ENCODE measurements at places on chromosomes 3 and 15.

GRCh38 chr3:12706504-12707253 lies 42.8 kb upstream of the RAF1 start:
- no peaks in the 10 kb centered on the region for H3K4me1 ChIP-seq
- no peak overlapping the region for H3K27ac ChIP-seq
- DNase-seq = peak; percentile 89
- peaks cover 8% of the 10 kb centered on the region for H3K27me3 ChIP-seq
- no peaks in the 10 kb centered on the region for H3K36me3 ChIP-seq

- H3K4me1 ChIP-seq = no peaks in the 10 kb centered on the region
- H3K36me3 ChIP-seq = no peaks in the 10 kb centered on the region
- peak; percentile 71 for DNase-seq
- no peak overlapping the region for H3K27ac ChIP-seq
- no peak overlapping the region for H3K4me3 ChIP-seq
Measured at GRCh38 chr15:57340682-57341259, 35.5 kb upstream of the CGNL1 start.

GRCh38 chr15:48657950-48658591 lies 12.6 kb upstream of the FBN1 start:
- no peaks in the 10 kb centered on the region for H3K36me3 ChIP-seq
- peaks cover 8% of the 10 kb centered on the region for H3K27me3 ChIP-seq
- H3K27ac ChIP-seq = no peak overlapping the region
- H3K4me3 ChIP-seq = no peak overlapping the region
- DNase-seq = no peak

DNA sequence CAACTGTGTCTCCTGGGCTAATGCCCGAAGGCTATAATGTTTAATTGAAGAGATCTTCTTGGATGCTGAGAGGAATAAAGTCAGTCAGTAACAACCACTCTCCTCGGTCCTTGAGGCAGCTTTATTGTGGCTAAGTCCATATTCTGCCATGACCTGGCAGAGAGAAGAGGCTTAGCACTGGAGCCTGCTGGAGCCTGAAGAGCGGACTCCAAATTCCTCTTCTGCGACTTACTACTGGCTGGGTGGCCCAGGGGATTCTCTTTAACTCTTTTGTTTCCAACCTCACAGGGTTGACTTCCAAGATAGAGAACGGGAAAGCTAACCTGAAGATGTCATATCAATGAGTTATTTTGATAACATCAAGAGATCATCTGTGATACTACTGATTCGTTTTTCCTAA lies 71.1 kb downstream of the MYO1E start:
- peaks cover 59% of the 10 kb centered on the region for H3K4me1 ChIP-seq
- H3K27ac ChIP-seq = peak overlapping the region; percentile 11
- H3K36me3 ChIP-seq = peaks cover 4% of the 10 kb centered on the region
- no peaks in the 10 kb centered on the region for H3K27me3 ChIP-seq
- peak overlapping the region; percentile 47 for H3K4me3 ChIP-seq

DNA sequence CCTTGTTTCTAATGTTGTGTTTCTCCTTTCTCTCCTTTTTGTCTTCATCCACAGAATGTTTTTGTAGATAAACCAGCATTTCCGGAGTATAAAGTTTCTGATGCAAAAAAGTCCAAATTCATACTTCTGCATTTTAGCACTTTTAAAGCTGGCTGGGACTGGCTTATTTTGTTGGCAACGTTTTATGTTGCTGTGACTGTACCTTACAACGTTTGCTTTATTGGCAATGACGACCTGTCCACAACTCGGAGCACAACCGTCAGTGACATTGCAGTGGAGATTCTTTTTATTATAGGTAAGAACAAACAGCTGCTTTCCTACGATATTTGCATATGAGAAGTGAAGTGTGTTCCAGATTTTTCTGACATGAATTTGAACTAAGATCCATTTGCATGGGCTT lies 199.4 kb downstream of the KCNH8 start:
- peaks cover 9% of the 10 kb centered on the region for H3K27me3 ChIP-seq
- no peak overlapping the region for H3K4me3 ChIP-seq
- H3K27ac ChIP-seq = no peak overlapping the region
- peaks cover 2% of the 10 kb centered on the region for H3K4me1 ChIP-seq
- no peak for DNase-seq

DNA sequence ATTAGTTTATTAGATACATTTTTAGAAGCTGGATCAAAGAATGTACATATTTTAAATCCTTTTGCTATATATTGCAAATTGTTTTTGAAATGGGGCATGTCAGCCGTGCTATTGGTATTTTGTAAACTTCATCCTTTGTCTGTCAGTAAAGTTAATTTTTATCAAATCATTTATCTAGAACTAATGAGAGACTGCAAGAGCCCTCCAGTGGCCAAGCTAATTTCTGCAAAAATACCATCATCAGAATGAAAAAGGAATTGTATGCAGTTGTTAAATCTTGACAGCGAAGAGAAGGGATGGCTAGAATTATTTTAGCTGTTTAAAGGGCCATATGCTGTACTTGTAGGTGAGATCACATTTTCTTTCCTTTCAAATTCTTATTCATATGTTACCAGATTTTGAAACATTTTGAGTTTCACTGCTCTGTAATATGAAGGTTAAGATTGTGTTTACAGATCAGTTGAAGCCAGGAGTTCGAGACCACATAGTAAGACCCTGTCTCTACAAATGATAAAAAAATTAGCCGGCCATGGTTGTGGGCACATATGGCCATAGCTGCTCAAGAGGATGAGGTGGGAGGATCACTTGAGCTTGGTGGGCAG lies 8.1 kb upstream of the CLDN11 start:
- H3K27ac ChIP-seq = no peak overlapping the region
- H3K4me3 ChIP-seq = no peak overlapping the region
- no peak for DNase-seq
- no peaks in the 10 kb centered on the region for H3K4me1 ChIP-seq

DNA sequence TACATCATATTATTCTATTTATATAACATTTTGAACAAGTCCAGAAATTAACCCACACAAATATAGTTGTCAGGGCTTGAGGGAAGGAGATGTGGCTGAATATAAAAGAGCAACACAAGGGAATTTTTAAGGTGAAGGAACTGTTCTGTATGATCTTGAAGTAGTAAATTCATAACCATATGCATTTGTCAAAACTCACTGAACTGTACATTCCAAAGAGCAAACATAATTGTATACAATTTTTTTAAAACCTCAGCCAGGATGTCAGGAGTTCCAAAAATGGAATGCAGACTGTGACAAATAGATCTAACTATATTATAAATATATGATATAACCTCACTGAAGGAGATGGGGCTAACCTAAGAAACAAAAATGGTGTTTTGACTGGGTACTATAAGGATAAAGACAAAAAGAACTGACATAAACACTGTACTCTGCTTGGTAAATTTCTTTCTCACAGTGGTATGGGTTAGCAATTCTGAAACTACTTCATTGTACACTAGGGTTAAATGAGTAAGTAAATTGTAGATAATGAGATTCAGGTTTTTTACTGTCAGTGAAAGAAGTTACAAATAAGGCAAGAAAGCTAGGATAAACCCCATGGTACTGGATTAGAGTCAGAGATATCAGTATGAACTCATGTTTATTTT lies 14.4 kb downstream of the GOLGB1 start:
- H3K27ac ChIP-seq = peak overlapping the region; percentile 60
- no peak for DNase-seq
- peaks cover 22% of the 10 kb centered on the region for H3K36me3 ChIP-seq
- H3K4me1 ChIP-seq = peaks cover 24% of the 10 kb centered on the region
- no peak overlapping the region for H3K4me3 ChIP-seq

DNA sequence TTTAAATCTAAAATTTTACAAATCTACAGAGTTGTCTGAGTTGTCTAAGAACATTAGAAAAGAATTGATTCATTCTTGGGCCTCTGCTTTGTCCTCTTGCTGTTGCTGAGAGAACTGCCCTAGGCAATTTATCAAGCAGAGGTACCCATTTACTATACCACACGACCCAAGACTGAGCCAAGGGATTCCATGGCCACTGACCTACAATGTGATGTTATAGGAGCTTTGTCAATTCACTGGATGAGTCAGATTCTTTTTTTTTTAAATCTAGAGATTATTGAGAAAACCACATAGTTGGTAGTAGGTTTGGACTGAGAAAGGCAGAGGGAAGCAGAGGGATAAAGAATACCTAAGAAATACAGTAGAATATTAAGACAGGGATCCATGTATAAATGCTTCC lies 55.3 kb downstream of the TRAT1 start:
- peak; percentile 8 for DNase-seq
- H3K27me3 ChIP-seq = no peaks in the 10 kb centered on the region
- H3K4me3 ChIP-seq = no peak overlapping the region

- peaks cover 2% of the 10 kb centered on the region for H3K27me3 ChIP-seq
- no peaks in the 10 kb centered on the region for H3K36me3 ChIP-seq
Measured at GRCh38 chr15:28902856-28903255, 17.1 kb downstream of the APBA2 start.

DNA sequence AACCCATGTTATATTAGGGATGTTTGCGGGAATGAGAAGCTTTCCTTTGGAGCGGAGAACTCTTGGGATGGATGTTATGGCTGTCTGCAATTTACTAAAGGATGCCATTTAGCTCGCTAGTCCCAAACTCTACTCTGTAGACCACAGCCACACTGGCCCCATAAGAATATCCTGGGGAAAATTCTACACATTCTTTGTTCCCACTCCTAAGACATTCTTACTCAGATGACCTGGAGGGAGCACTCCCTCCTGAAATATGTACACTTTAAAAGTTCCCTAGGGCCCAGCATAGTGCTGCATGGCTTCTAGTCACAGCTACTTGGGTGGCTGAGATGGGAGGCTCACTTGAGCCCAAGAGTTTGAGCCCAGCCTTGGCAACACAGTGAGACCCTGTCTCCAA lies 288.7 kb upstream of the RORA start:
- peaks cover 2% of the 10 kb centered on the region for H3K4me1 ChIP-seq
- H3K27ac ChIP-seq = no peak overlapping the region
- no peak overlapping the region for H3K4me3 ChIP-seq
- no peak for DNase-seq
- no peaks in the 10 kb centered on the region for H3K36me3 ChIP-seq

- H3K36me3 ChIP-seq = peaks cover 16% of the 10 kb centered on the region
- H3K4me1 ChIP-seq = peaks cover 38% of the 10 kb centered on the region
- H3K27me3 ChIP-seq = no peaks in the 10 kb centered on the region
- H3K4me3 ChIP-seq = peak overlapping the region; percentile 99
- H3K27ac ChIP-seq = peak overlapping the region; percentile 93
- DNase-seq = no peak
Measured at GRCh38 chr15:74873756-74874424, 725 bp upstream of the SCAMP2 start.

DNA sequence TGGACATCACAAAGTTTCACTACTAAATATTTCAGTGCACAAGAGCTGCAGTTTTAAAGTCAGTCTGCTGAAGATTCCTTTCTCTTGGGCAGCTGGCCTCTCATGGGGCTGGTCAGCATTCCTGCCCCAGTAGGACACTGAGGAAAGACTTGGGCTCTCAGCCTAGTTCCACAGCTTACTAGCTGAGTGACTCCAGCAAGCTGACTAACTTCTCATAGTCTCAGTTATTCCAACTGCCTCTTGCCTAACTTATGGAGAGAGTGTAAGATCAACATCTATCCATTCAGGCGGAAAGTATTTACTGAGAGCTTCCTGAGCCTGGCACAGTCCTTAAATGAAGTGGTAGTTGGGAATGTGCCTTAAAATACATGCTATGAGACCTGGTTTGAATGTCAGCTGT lies 27.0 kb downstream of the TM4SF4 start:
- peaks cover 17% of the 10 kb centered on the region for H3K27me3 ChIP-seq
- H3K27ac ChIP-seq = no peak overlapping the region
- H3K36me3 ChIP-seq = no peaks in the 10 kb centered on the region
- DNase-seq = no peak
- no peaks in the 10 kb centered on the region for H3K4me1 ChIP-seq

GRCh38 chr3:149443545-149443912 lies 31.0 kb upstream of the TM4SF4 start:
- H3K27me3 ChIP-seq = peaks cover 6% of the 10 kb centered on the region
- H3K4me1 ChIP-seq = no peaks in the 10 kb centered on the region
- no peak for DNase-seq
- no peaks in the 10 kb centered on the region for H3K36me3 ChIP-seq
- H3K4me3 ChIP-seq = no peak overlapping the region

- no peak overlapping the region for H3K27ac ChIP-seq
- H3K4me1 ChIP-seq = no peaks in the 10 kb centered on the region
- no peak overlapping the region for H3K4me3 ChIP-seq
- peaks cover 4% of the 10 kb centered on the region for H3K36me3 ChIP-seq
Measured at GRCh38 chr3:28301688-28302087, 46.8 kb upstream of the ZCWPW2 start.

- H3K36me3 ChIP-seq = no peaks in the 10 kb centered on the region
- H3K4me1 ChIP-seq = peaks cover 2% of the 10 kb centered on the region
- H3K27me3 ChIP-seq = peaks cover 71% of the 10 kb centered on the region
- no peak overlapping the region for H3K27ac ChIP-seq
- H3K4me3 ChIP-seq = no peak overlapping the region
Measured at GRCh38 chr3:134306320-134306719, 55.7 kb upstream of the RYK start.

DNA sequence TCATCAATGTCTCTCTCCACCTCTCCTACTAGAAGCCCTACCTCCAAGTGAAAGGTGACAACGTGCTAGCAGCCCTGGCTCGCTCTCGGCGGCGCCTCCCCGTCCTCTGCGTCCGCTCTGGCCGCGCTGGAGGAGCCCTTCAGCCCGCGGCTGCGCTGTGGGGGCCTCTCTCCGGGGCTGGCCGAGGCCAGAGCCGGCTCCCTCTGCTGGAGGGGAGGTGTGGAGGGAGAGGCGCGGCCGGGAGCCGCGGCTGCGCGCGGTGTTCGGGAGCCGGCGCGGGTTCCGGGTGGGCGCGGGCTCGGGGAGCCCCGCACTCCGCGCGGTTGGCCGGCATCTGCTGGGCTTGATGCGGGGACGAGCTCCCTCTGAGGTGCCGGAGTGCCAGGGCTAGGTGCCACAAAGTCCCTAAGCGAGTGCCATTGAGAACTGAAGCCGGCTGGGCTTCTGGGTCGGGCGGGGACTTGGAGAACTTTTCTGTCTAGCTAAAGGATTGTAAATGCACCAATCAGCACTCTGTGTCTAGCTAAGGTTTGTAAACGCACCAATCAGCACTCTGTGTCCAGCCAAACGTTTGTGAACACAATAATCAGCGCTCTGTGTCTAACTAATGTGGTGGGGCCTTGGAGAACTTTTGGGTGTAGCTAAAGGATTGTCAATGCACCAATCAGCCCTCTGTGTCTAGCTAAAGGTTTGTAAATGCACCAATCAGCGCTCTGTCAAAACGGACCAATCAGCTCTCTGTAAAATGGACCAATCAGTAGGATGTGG lies 84.8 kb upstream of the ARRDC4 start:
- no peak overlapping the region for H3K4me3 ChIP-seq
- H3K27ac ChIP-seq = no peak overlapping the region
- no peak for DNase-seq
- no peaks in the 10 kb centered on the region for H3K27me3 ChIP-seq

- no peak overlapping the region for H3K27ac ChIP-seq
- H3K36me3 ChIP-seq = no peaks in the 10 kb centered on the region
- no peak overlapping the region for H3K4me3 ChIP-seq
- H3K4me1 ChIP-seq = peaks cover 19% of the 10 kb centered on the region
- H3K27me3 ChIP-seq = peaks cover 1% of the 10 kb centered on the region
- DNase-seq = no peak
Measured at GRCh38 chr3:72950372-72950771, 46.2 kb upstream of the PPP4R2 start.

- no peaks in the 10 kb centered on the region for H3K36me3 ChIP-seq
- DNase-seq = no peak
- no peak overlapping the region for H3K4me3 ChIP-seq
- H3K27ac ChIP-seq = no peak overlapping the region
Measured at GRCh38 chr3:38574411-38575278, 74.8 kb downstream of the SCN5A start.

- no peaks in the 10 kb centered on the region for H3K36me3 ChIP-seq
- H3K4me3 ChIP-seq = no peak overlapping the region
Measured at GRCh38 chr15:91151781-91152563, 51.9 kb downstream of the SV2B start.

Data from activated CD4-positive, alpha-beta T cell treated with anti-CD3 and anti-CD28 coated beads, Interleukin-2, amount 10 ng/mL, durations not matched to agents 24 days and 14 days (primary cell).